ENCODE measurements at places on chromosomes 7 and 10.

DNA sequence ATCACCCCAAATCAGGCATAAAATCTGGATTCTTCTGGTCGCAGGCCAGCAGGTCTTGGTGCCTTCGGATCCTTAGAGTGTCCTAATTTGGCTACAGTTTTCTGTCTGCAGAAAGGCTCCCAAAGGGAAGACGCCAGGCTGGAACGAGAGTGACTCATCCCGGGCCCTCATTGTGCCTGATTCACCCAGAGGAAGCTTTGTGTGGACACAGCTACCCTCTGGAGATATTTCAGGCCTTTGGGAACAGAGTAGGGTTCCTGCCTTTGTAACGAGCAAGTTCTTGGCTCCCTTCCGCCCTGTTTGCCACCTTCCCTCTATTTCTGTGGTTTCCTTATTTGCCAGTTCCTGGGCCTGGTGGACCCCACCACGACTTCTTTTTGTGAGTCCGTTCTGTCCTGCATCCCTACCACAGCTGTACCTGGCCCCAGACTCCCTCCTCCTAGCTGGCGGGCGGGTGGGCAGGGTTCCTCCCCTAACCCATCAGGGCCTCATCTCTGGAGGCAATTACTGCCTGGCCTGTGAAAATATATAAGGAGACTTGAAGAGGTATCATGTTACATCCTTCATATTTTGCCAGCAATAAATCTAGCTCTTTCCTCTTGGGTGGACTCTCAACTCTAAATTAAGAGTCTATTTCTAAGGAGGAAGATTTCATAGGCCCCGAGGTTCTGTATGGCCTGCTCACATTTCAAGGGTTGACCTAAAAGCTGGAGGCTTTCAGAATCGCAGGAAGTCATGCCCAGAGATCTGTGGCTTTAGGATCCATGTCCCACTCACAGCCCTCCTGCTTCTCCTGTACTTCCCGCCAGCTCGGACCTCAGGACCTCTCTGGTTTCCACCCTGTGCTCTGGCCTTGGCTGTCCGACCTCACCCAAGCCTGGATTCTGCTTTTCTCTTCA, 219.2 kb upstream of the ZNF32 start:
- DNase-seq, result no peak

- DNase-seq, result no peak
These were observed 101.6 kb downstream of the DYNC2I1 start for GRCh38 chr7:158957921-158958491.

- no peak for DNase-seq
These were observed 261.1 kb upstream of the CSTF2T start for GRCh38 chr10:51960494-51960895.

DNA sequence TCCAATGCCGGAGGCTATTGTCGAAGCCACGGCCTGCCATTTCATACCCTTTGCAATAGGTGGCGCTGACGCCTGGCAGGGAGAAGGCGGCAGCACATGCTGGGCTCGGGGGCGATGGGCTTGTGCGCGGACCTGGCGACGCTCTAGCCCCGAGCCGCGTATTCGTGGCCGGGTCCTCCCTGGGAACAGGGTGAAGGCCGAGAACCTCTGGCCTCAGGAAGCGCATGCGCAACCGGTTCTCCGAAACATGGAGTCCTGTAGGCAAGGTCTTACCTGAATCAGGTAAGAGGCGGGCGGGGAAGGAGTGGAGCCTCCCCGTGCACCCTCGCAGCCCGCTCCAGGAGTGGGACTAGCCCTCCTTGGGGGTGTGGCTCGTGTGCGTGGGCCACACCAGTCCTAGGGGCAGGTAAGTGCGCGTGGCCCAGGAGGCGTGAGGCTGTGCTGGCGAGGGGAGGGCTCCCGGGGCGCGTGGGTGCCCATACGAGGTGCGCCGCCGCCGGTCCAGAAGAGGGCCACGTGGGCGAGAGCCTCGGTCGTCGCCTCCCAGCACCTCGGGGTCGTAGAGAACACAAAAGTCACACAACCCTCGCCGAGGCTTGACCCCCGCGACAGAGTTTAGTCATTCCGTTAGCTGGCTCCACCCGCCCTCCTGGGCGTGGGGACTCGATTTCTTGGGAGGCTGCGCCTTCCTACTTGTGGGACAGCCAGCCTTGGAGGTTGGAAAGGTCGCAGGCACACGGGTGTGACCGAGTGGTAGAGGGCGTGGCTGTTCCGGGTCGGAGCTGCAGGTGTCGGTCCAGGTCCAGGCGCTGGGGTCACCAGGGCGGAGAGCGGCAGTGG, 5.6 kb upstream of the MEST start:
- peak; percentile 99 for DNase-seq

DNA sequence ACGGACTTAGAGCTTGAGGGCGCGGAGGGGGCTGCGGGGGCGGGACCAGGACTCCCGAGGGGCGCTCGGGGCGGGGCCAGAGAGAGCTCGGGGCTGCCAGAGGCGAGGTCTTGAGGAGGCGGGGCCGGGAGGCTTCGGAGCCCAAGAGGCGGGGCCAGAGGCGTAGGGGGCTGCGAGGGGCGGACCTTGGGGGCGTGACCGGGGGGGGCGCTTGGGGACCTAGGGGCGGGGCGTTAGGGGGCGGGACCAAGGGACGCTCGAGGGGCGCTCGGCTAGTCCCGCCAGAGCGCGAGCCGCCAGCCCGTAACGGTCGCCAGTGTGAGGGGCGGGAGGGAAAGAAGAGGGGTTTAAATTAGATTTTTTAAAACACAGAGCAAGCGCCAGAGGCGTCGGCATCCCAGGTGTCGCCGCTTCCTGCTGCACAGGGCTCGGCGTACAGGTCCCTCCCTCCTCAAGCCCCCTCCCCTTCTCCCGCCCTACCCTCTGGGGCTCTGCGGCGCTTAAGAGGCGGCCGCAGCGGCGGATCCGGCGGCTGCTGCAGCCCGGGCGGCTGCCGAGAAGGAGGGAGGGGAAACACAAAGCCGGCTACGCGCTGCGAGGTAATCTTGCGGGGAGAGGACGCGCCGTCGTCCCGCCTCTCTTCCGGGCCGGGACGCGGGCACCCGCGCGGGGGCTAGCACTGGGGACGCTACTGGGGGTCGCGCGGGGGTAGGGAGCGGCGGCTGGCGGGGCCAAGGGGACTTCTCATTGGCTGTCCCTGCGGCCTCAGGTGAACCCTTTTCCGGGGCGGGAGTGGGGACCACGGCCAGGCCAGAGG, at the start of gene ADD3:
TSS of gene ADD3 (plus strand) at position 284 of the 817 bp plus-strand sequence. CDS start 92,670 bp downstream, outside the sequence.
- DNase-seq, result peak; percentile 95

GRCh38 chr7:17932770-17933169, 7.5 kb downstream of the SNX13 start:
- DNase-seq, result no peak

DNA sequence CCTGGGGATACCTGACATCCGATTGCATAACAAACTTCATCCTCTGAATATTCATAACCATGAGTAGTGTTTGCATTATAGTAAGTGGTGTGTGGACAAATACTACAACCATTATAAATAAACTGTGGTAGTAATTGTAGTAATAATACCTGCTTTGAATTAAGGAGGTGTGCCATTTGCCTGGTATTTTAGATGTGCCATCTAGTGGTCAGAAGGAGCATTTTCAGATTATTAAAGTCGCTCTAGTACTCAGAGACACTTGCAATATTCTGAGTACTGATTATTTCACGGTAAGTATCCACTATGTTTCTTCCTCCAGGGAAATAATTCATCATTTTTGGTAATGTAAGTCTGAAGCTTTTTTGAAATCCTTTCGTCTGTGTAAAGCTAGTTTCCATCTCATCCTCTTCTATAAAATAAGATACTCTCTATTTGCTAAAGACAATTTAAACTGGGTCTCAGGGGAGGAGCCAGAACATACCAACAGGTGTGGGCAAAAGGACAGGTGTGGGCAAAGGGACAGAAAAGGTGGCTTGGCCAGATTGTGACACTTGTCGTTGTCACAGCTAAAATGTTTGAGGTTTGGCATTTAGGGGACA, 115.3 kb upstream of the WDR11 start:
- DNase-seq, result no peak

DNA sequence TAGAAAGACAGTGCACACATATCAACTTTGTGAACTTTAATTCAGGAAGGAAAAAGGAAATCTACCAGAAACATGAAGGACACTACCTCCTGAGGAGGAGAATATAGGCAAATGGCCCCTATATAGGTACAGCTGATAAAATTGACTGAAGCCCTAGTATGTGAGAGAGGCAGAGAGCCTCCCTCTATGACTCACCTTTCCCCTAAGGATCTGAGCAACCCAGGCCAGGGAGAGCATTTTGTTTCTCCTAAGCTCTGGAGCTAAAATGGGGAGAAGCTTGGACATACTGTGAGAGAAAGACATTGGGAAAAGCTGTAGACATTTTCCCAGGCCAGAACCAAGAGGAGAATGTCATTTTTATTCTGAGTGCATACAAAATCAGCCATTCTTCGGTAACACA, 303.5 kb downstream of the AHR start:
- no peak for DNase-seq
